Activated CD4-positive, alpha-beta T cell treated with anti-CD3 and anti-CD28 coated beads for 4 hours (primary cell): ENCODE measurements at places on chromosomes 3 and 15.

GRCh38 chr3:111747490-111747889 lies 111.6 kb upstream of the PHLDB2 start:
- DNase-seq, result no peak

GRCh38 chr15:67174446-67174845 lies 80.0 kb downstream of the AAGAB start:
- no peak for DNase-seq

- DNase-seq, result no peak
Measured at GRCh38 chr3:155673421-155673820, 71.5 kb downstream of the PLCH1 start.

DNA sequence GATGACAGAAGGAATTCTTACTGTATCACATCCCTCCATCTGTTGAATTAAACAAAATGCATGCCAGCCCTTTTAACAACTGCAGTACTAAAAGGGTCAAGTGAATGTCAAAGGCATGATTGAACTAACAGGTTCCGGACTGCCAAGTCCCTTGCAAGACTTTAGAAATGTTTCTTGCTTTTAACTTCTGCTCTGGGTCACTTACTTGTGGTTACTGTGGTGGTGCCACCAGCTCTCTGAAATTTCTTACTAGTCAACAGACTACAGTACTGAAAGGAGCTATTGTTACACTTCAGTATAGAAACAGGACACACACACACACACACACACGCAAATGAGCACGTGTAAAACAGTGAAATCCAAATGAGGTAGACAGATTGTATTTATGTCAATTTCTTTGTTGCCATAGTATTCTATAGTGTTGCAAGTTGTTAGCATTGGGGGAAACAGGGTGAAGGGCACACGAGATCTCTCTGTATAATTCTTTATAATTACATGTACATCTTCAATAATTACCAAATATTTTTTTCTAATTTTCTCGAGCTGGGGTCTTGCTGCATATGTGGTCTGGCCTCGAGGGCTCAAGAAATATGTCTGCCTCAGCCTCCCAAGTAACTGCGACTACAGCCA lies 79.9 kb upstream of the SLC25A26 start:
- no peak for DNase-seq

- no peak for DNase-seq
Measured at GRCh38 chr15:65837301-65838294, 31.7 kb upstream of the RAB11A start.

DNA sequence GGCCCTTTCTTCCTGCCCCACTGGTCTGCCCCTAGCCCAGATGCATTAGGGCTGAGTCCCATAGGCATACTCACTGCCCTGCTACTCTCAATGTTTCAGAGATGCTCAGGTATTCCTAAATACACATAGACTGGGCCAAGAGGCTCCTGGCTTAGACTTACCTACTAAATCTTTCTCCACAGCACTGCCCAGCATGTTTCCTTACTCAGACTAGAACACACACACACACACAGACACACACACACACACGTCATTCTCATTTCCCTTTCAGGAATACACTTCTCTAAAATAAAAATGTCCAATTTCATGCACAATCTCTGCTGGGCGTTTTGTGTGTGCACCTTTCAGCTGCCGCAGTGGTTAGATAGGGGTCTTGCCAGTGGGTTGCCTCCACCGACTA lies 175.7 kb downstream of the FAM43A start:
- no peak for DNase-seq

DNA sequence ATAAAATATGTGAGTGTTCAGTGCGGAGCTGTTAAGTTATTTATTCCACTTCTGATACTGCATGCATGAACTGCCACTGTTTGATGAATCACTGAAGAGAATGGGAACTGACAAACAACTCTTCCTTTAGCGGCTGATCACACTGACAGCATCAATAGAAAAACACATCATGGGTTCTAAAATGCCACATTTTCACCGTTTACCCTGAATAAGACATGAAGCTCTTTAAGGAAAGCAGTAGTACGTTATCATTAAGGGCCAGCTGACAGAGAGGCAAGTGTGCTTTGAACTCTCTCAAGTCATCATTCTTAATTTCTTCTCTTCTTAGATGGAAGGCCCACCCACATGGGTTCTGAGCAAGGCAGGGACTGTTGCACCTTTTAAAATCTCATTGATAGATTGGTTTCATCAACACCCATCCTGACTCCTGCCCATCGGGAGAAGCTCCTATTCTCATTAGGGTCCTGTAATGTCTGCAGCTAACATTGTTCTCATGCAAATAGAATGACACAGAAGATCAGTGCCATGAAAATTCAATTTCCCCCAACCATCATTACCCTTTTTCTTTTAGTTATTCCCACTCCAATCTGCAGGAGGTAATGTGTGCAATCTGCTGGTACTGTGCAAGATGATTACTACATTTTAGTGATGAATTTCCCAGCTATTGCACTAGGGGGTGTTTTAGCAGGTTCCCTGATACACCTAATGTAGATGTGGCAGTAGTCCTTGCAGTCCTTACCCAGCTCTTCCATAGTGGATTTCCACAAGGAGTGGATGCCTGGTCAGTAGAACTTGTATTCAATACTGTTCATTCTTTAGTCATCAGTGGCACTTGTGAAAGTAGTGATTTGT lies 119.1 kb downstream of the ROBO2 start:
- DNase-seq, result no peak

- no peak for DNase-seq
Measured at GRCh38 chr15:66252685-66253417, 699 bp downstream of the MEGF11 start.

GRCh38 chr3:154540950-154541604 lies 111.1 kb upstream of the GPR149 start:
- DNase-seq, result no peak

GRCh38 chr3:3633761-3634160 lies 165.5 kb upstream of the LRRN1 start:
- DNase-seq, result no peak

DNA sequence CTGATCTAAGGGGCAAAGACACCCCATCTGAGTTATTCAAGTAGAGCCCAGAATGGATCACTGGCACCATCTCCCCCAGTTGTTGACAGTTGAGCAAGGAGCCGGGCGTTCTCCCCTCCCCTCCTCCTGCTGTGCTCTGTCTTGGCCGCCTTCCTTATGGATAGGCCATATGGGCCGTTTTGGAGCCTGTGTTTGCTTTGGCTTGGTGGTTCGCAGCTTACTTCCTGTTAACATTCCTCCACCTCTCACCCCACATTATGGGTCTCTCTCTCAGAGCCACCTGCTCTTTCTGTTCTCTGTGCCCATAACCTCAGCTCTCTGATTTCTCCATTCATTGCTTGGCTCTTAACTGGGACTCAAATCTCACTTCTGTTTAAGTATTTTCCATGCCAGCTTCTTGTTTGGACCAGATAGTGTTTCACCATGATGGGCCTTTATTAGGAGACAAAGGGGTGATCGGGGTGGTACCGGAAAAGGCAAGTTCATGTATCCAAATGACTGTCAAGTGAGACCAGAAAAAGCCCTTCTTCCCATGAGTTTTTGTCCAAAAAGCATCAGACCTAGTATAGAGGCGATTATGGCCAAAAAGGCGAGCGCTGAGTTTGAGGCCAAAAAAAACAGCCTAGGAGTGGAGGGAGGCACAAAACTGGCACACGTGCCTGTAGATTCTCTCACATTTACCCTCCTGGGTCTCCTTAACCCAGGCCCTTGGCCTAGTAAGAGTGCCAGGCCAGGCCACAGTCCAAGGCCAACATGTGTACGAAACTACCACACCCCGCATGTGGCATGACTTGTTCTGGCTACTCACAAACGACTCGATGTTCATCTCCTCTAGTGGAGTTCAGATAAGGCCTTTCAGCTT lies 62.6 kb downstream of the DUT start:
- no peak for DNase-seq

DNA sequence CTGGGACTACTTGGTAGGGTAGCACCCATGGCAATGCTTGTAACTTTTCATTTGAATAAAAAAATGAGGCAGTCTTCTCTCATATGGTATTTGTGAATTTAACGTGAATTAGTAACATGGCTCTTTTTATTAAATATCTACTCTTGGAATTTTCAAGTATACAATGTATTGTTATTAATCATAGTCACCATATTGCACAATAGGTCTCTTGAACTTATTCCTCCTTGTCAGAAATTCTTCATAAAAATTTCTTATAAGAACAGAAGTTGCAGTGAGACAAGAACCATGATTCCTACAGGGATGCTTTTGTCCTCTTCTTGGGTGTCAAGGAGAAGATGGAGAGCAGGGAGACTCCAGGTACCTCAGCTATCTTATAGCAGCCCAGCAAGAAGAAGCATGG lies 203.8 kb upstream of the FEZF2 start:
- no peak for DNase-seq

DNA sequence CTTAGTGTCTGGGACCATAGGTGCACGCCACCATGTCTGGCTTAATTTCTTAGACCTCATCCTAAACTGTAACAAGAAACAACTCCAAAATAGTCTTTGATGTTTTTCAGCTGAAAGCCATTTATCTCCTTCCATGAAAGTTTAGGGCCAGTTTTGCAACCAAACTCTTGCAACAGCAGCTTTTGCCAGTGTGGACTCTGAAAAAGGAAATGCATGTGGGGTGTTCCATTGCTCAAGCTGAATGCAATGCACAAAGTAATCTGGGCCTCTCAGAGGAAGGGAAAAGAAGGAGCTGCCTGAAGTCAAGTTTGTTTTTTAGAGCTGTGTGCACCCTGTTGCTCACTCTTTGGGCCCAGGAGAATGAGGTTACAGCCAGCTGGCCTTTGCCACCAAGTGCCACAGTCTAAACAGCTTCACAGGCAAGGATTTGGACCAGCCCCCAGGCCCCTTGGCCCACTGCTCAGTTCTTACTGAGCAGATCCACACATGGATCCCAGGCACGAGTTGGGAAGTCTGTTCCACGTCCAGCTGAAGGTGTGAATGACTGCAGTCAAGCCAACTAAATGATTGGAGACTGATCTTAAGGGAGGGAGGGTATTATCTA lies 212.3 kb upstream of the LRRFIP2 start:
- no peak for DNase-seq

DNA sequence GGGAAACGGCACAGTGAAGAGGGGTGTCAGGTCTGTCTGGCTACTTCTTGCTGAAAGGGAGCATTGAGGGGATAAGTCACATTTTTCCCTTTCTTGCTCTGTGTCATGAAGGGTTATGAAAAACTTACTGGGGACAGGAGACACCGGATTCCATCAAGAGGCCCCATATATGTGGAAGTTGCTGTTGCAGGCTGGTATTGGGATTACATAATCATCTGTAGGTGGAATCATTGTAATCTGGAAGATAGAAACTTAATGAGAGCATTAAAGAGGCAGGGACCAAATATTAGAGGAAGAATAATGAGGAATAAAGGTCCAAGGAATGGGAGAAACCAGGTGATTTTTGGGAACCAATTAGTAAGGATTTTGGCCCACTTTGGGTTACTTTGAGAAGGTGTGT lies 4.2 kb upstream of the TCAIM start:
- no peak for DNase-seq

- DNase-seq, result no peak
Measured at GRCh38 chr15:34714476-34715121, 40.2 kb downstream of the GJD2 start.

- DNase-seq, result no peak
Measured at GRCh38 chr15:58201516-58201915, 63.3 kb downstream of the AQP9 start.

DNA sequence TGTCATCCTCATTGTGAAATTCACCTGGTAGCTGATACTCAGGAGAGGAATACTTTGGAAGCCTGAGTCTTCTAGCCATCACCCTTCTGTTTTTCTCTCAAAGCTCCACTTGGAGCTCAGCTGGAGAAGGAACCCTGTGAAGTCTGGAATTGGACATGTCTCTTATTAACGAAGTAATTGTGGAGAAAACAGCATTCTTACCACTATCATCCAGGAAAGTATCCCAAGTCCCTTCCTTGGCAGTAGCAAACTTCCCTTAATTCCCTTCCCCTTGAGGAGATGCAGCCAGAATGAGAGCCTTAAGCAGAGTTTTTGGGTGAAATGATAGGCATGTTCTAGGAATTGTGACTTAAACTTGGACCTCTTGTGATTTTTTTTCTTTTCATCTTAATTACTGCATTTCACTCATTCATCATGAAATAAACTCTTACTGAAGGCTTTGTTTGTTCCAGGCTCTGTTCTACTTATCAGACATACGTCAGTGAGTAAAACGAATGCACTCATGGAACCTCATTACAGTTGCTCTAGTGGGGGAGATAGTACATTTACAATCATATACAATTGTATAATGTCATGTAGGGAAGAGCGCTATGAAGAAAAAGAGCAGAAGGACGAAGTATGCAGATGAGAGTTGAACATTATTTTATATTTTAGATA lies 30.5 kb upstream of the TCF12 start:
- DNase-seq, result no peak

GRCh38 chr3:177598097-177598833 lies 401.0 kb upstream of the TBL1XR1 start:
- DNase-seq, result no peak

DNA sequence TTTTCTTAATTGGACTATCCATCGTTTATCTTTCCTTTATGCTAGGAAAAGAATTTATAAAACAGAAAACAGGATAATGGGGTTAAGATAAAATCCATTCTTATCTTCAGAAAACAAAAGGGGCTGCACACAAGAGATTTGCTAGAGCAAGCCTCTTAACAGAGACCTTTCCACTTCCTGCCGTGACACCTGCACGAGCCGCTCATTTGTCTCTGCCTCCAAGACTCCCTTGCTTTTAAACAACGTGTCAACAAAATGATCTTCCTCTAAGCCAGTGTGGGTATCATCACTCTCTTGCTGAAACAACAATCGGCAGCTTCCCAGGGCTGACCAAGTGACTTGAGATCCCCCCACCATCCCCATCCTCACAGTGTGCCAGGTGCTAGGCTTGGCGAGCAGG lies 33.1 kb downstream of the GABRB3 start:
- no peak for DNase-seq

GRCh38 chr3:89851974-89852621 lies 744.7 kb downstream of the EPHA3 start:
- no peak for DNase-seq

DNA sequence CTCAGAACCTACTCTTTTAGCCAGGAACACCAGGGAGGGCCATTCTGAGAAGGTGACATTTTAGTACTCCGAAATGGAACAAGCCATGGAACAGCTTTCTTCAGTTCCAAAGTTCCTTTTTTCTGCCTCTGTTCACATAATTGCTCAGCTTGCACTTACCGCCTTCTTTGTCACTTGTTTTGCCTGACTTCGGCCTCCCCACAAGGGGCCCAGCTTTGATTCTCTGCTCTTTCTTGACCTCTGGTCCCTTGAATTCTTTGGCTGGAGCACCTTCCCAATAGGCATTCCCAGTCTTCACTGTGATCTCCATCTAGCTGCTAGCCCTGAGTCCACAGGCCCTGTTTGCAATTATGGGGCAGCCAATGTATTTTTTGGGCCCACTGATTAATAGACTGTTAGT lies 51.4 kb upstream of the SLC7A14 start:
- DNase-seq, result no peak
